Esophagus muscularis mucosa (tissue), 4 donors: ENCODE measurements at places on chromosomes 4 and X. TPM values are rescaled to one million over a fixed set of nuclear protein-coding genes. Genes with fewer than 3 reads are reported as not detected.

DNA sequence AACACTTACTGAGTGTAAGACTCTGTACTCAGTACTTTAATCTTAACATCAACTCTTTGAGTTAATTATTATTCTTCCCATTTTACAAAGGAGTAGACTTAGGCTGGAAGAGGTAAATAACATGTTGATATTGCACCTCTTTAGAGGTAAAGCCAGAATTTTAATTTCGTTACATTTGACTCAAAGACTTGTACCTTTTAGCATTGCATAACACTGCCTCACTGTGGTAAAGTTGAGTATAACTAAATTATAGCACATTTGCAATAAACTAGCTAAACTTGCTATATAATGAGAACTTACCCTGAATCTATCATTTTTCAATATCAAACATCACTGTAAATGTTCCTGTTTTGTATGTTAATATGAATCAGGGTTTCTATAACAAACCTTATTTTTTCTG, 218.5 kb downstream of the PRR32 start:
- no peak for DNase-seq
- H3K36me3 ChIP-seq: no peaks in the 10 kb centered on the region
- H3K27ac ChIP-seq: no peak overlapping the region

ARHGAP6 gene
- total RNA-seq: 33.7 TPM

- H3K27ac ChIP-seq: no peak overlapping the region
- no peak for DNase-seq
- H3K4me1 ChIP-seq: no peaks in the 10 kb centered on the region
- no peaks in the 10 kb centered on the region for H3K36me3 ChIP-seq
Measured at GRCh38 chr4:170388255-170388654, 298.5 kb upstream of the AADAT start.

STAP1 gene
- not detected for total RNA-seq

- H3K4me1 ChIP-seq: peaks cover 17% of the 10 kb centered on the region
- H3K27ac ChIP-seq: no peak overlapping the region
- no peak for DNase-seq
- peaks cover 52% of the 10 kb centered on the region for H3K27me3 ChIP-seq
Measured at GRCh38 chrX:153649915-153650782, 3.1 kb downstream of the DUSP9 start.

- no peaks in the 10 kb centered on the region for H3K36me3 ChIP-seq
- H3K4me3 ChIP-seq: no peak overlapping the region
- no peaks in the 10 kb centered on the region for H3K4me1 ChIP-seq
- DNase-seq: no peak
- H3K27me3 ChIP-seq: no peaks in the 10 kb centered on the region
Measured at GRCh38 chrX:47605024-47605423, 14.6 kb downstream of the SYN1 start.

MAML3 gene
- total RNA-seq: 8.7 TPM

DNA sequence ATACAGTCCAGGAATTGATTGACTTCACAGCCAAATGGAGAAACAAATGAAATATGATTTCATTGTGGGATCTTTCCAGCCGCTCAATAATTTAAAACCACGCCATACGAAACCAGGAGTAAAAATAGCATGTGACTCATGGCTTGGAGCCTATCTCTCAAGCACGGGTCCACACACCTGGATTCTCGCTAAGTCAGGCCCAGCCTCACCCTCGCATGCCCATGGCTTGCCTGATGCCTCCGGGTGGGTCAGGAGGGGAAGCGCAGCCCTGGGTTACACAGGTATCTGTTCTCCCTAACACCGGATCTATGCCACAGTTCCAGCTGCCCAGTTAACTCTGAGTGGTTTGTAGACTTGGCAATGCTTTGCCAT, 5.6 kb upstream of the ABLIM2 start:
- peaks cover 13% of the 10 kb centered on the region for H3K4me1 ChIP-seq
- H3K27me3 ChIP-seq: no peaks in the 10 kb centered on the region
- no peak for DNase-seq
- H3K27ac ChIP-seq: no peak overlapping the region

GRCh38 chr4:181860157-181860556, 383.0 kb upstream of the TENM3 start:
- H3K4me1 ChIP-seq: no peaks in the 10 kb centered on the region
- DNase-seq: no peak
- H3K36me3 ChIP-seq: no peaks in the 10 kb centered on the region
- no peak overlapping the region for H3K4me3 ChIP-seq
- no peak overlapping the region for H3K27ac ChIP-seq
- H3K27me3 ChIP-seq: no peaks in the 10 kb centered on the region

DNA sequence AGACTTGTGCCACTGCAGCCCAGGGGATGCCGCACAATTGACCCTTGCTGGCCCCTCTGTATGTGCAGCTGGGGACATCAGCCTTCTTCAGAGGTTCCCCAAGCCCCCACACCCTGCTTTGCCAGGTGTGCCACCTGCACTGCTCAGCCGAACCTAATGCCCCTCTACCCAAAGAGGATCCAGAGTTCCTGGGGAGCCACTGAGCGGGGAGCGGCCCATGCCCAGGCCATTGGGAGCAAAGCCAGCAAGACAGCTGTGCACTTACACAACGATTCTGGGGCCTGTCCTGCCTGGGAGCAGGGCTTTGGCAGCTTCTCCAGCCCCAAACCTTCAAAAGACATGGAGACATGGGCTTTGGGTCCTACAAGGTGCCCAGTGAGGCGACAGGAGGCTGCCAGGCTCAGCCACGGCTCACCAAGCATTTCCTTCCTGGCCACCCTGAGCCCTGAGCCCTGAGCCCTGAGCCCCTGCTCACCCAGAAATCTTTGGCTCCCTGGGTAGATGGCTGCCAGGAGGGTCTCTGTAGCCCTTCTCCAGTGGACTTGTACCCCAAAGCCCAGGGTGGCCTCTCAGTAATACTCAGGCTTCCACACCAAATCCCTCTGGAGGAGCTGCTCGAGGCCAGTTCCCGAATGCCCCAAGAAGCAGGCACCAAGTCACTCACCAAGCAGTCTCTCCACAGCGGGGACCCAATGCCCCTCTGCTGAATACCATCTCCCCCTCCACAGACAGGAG, 13.0 kb downstream of the PNMA6E start:
- H3K27ac ChIP-seq: no peak overlapping the region
- no peaks in the 10 kb centered on the region for H3K36me3 ChIP-seq
- DNase-seq: no peak
- no peaks in the 10 kb centered on the region for H3K4me1 ChIP-seq
- H3K4me3 ChIP-seq: no peak overlapping the region
- H3K27me3 ChIP-seq: no peaks in the 10 kb centered on the region

GRCh38 chrX:133913009-133913408, 72.4 kb downstream of the GPC3 start:
- H3K4me1 ChIP-seq: no peaks in the 10 kb centered on the region
- no peaks in the 10 kb centered on the region for H3K27me3 ChIP-seq
- H3K4me3 ChIP-seq: no peak overlapping the region
